SJSA1 (cell line): ENCODE measurements at places on chromosomes 7 and 10. TPM values are rescaled to one million over a fixed set of nuclear protein-coding genes. Genes with fewer than 3 reads are reported as not detected.
A peak's percentile ranks its signal among the peaks of the same experiment; 100 is the strongest.

DNA sequence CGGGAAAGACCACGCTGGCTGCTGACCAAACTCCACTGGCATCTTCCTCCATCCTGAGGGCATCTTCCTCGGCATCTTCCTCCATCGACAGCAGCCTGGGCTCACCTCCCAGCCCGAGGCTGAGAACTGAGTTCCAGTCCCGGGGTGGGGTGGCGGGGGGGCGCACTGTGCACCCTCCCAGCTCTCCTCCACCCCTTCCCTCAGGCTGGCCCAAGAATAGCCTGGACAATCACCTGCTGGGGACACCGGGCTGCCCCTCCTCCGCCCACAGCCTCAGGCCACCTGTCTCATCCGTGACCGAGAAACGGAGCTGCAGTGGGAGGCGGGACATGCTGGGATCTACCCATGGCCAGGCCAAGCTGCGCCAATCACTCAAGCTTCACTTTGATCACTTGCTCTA lies 37.2 kb downstream of the DIP2C start:
- peaks cover 43% of the 10 kb centered on the region for H3K4me1 ChIP-seq
- H3K27me3 ChIP-seq: no peaks in the 10 kb centered on the region
- H3K4me3 ChIP-seq: no peak overlapping the region
- no peak for DNase-seq

The MMP21 gene
- not detected in 2 replicates for total RNA-seq

DNA sequence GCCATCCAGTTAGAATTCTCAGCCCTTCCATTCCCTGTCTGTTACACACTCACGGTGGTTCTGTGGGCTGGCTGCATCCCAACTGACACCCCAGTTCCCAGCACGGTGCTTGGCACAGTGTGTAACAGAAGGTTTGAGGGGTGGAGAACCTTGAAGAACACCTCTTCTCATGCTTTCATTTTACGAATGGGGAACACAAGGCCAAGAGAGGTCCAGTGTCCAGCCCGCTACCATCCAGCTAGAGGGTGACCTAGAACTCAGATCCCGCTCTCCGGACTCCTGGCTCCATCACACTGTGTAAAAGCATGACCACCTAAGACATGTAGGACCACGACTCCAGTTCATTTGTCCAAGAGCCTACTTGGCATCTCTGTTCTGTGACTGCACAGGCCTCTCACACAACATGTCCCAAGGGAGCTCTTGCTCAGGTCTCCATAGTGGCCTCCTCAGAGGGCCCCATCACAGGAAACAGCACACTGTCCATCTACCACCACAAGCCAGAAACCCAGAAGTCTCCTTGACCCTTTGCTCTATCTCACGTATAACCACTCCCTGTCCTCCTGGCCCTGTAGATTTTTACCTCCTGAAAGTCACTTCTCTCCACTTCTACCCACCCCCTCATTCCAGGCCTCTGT lies 2.8 kb upstream of the CDH23 start:
- H3K4me3 ChIP-seq: no peak overlapping the region
- H3K27me3 ChIP-seq: peaks cover 50% of the 10 kb centered on the region
- H3K36me3 ChIP-seq: no peaks in the 10 kb centered on the region
- H3K4me1 ChIP-seq: peaks cover 15% of the 10 kb centered on the region
- no peak for DNase-seq
- no peak overlapping the region for H3K27ac ChIP-seq

The GIMAP4 gene
- total RNA-seq: not detected in 2 replicates

DNA sequence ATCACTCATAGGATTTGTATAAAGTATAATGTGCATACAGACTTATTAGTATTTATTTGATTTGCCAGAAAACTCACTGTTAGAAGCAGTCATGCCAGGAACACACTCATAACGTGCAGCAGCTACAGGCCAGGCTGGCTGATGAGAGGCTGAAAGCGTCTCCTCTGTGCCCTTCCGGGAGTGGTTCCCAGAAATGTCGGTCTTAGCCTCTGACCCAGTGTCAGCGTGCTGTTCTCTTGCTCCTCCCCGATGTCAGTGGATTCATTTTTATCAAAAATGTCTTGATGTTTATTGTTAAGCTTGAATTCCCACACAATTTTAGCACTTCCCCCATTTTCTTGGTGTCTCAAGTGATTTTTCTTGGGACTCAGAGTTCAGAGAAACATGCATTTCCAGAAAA lies 33.3 kb upstream of the GARS1 start:
- no peak for DNase-seq
- no peaks in the 10 kb centered on the region for H3K27me3 ChIP-seq
- H3K36me3 ChIP-seq: 0 out of 2 replicates have a peak, but pooled peaks cover 4% of the 10 kb centered on the region

The CYP3A7 gene
- not detected in 2 replicates for total RNA-seq

DNA sequence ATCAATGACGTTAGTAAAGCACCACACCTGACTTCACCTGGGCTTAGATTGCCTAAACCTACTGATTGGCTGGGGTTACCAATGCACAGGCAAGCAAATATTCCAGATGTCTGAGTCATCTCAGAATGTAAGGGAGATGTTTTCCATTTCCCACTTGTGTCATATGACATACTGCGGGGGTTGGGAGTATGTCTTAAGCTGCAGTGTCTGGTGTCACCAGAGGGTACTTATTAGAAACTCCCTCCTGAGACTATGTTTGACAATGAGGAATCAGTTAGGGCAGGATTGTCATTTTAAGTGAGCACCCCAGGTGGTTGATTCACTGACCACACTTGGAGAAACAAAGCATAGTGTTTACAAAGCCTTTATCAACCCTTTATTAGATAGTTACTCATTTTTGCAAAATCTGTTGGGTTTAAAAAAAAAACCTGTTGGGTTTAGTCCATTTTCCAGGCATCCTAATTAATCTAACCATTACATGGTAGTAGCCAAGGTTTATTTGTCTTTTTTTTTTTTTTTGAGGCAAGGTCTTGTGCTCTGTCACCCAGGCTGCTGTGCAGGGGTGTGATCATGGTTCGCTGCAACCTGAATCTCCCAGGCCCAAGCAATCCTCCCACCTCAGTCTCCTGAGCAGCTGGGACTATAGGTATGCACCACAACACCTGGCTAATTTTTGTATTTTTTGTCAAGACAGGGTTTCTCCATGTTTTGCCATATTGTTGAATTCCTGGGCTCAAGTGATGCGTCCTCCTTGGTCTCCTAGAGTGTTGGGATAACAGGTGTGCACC lies 72.5 kb downstream of the CDK6 start:
- no peaks in the 10 kb centered on the region for H3K27me3 ChIP-seq
- H3K4me1 ChIP-seq: peaks cover 77% of the 10 kb centered on the region
- peaks cover 51% of the 10 kb centered on the region for H3K36me3 ChIP-seq
- DNase-seq: peak; percentile 73

GRCh38 chr7:84900215-84900614 lies 286.6 kb downstream of the SEMA3D start:
- DNase-seq: no peak
- H3K27ac ChIP-seq: no peak overlapping the region
- H3K27me3 ChIP-seq: no peaks in the 10 kb centered on the region
- H3K4me3 ChIP-seq: no peak overlapping the region

DNA sequence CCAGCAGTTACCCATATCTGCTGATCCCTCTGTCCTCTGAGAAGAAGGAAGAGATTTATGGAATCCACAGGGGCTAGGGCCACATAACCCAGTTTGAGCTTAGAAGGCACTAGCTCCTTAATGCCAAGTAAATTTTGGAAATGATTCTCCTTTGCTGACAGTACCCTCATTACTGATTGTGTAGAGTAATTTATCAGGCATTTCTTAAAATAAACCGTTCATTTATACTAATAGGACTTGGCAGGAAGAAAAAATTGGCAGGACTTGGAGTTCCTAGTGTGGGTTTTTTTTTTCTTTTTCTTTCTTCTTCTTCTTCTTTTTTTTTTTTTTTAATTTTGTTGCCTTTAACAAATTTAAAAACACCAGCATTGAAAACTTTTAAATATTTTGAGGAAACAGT lies 645.7 kb downstream of the SUGCT start:
- no peak overlapping the region for H3K27ac ChIP-seq
- H3K36me3 ChIP-seq: no peaks in the 10 kb centered on the region
- no peaks in the 10 kb centered on the region for H3K27me3 ChIP-seq
- H3K4me1 ChIP-seq: no peaks in the 10 kb centered on the region
- H3K4me3 ChIP-seq: no peak overlapping the region

GRCh38 chr7:68888971-68889385 lies 709.3 kb upstream of the AUTS2 start:
- H3K27me3 ChIP-seq: no peaks in the 10 kb centered on the region
- H3K4me3 ChIP-seq: no peak overlapping the region
- no peak for DNase-seq
- no peaks in the 10 kb centered on the region for H3K4me1 ChIP-seq

DNA sequence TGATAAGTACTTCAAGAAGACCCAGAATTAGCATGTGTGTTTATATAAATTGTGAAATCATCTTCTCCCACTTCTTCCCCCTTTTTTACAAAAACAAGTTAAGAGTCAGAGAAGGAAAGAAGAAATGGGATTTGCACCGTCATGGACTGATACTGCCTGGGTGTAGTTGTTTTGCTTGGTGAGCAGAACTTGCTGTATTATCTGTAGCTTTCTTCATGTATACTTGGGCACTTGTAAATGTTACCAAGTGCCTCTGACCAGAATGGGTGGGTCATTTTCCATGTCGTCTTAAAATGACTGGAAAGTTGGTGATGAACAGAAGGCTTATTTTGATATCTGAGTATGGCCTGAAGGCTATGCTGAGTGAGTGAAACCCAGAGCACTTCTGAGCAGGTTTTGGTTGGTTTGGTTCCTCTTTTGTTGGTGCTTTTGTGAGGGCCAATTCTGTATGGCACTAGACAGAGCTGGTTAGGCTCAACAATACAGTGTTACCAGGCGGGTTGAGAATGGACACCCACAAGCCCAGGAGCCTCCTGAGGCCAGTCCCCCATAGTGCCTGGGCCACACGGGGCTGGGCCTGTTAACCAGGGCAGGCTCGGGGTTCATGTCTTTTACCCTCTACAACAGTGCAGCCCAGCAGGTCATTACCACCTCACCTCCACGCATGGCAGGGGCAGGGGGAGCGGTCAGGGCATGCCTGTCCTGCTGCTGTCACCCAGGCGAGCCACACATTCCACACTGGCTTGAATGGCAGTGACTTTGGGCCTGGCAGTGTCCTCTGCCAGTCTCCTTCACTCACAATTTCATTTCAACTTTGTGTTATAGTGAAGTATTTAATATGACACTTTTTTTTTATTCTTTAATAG lies 115.1 kb downstream of the CCNY start:
- peaks cover 31% of the 10 kb centered on the region for H3K4me1 ChIP-seq
- H3K4me3 ChIP-seq: no peak overlapping the region
- no peaks in the 10 kb centered on the region for H3K36me3 ChIP-seq
- no peaks in the 10 kb centered on the region for H3K27me3 ChIP-seq
